ENCODE measurements at places on chromosomes 4 and X.

- no peak for DNase-seq
These were observed 84.8 kb downstream of the TMEM164 start for GRCh38 chrX:110087485-110088356.

DNA sequence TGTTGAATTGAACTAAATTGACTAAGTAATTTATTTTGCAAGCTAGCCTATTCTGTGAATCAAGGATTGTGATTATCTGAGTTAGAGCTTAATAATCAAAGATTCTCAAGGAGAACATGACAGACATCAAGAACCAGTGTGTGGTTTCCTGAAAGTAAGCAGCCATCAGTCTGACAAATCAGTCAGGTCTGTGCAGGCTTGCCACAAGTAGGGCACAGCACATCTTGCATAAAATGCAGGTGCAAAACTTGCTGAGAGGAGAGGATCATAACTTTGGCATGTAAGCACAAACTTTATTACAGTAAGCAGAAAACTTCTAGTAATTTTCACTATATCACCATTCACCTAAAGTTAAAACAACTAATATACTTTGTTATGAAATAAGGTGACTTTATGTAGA lies 22.5 kb downstream of the FAM241A start:
- DNase-seq = no peak

DNA sequence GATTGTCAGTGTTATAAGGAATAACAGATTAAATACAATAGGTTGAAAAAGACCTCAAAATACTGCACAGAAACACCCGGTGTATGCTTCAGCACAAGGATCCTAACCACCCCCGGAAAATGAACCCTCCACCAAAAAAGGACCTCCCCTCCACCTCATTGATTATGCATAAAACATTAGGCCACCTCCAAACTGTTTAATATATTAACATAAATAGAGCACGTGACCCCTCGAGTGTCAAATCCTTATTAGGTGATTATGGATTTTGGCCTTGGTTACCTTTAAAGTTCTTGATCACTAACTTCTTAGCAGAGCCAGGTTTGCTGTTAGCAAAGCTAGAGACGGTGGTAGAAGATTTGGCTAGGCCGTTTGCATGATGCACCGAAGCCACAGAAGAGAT lies 958 bp downstream of the CUL4B start:
- no peak for DNase-seq

DNA sequence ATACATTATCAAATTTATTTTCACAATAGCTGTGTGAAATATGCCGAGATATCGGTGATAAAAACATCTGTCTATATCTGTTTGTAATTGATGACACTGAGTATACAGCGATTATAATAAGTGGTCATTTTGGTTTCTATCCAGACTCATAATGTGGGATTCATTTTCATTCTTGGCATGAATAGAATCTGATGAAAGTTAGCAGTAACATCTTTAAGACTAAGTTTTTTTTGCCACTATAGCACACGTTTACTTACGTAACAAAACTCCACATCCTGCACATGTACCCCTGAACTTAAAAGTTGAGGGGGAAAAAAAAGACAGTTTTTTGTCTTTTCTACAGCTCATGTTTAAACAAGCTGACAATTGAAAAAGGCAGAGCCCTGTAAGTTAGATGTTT lies 86.4 kb downstream of the PPA2 start:
- no peak for DNase-seq

DNA sequence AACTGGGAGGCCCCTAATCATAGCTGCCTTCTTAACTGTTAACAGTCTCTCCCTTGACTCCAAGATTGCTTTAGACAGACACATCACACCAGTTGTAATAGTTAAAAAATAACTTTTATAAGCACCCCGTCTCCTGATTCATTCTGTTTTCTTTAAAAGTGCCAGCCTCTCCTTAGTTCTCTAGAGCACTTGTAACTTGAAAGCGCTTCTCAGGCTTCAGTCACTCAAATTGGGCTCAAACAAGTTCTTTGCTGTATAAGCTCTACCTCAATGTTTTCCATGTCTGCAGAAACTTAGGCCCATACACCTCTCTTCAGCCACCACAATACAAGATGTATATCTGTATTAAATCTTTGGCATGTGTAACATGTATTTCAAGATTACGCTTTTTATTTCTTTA lies 169.6 kb downstream of the GABRG1 start:
- DNase-seq = no peak

GRCh38 chr4:138596896-138597295 lies 354.7 kb upstream of the SLC7A11 start:
- no peak for DNase-seq

- no peak for DNase-seq
These were observed 2.1 kb downstream of the NSG1 start for GRCh38 chr4:4388836-4389575.

GRCh38 chr4:151100531-151100930 lies 1.1 kb downstream of the RPS3A start:
- DNase-seq = no peak

DNA sequence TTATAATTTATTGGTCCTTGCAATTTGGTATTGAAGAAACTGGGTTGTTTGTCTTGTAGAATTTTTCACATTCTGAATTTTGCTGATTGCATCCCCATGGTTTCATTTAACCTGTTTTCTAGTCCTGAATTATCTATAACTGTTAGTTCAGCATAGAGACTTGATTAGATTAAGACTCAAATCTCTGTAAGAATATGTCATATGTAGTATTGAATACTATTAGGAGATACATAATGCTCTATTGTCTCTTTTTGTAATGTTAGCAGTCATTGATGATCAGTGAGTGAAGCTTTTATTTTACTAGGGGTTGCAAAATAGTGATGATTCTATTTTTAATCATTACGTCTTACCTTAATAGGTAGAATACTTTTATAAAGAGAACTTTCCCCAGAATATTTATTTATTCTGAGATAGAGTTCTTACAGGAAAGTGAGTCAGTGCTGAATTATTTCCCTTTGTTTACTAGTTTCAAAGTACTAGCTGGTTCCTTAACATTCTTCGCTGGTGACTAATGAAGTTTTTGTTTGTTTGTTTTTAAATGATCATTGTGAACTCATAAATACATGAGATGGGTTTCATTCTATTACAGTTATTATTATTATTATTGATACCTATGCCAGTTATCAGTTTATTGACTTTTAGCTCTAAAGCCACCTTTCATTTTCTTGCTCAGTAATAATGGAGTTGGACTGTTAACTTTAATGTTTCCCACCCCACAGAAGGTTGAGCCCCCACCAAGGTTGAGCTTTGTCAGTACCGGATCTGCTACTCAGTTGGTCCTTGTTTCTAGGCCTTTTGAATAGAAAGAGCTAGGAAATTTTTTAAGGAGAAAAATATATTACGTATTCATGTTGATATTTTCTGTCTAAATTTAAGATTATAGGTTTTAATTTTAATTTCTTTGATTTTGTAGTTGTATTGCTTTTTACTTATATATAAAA lies 102.3 kb downstream of the LARP1B start:
- DNase-seq = no peak

DNA sequence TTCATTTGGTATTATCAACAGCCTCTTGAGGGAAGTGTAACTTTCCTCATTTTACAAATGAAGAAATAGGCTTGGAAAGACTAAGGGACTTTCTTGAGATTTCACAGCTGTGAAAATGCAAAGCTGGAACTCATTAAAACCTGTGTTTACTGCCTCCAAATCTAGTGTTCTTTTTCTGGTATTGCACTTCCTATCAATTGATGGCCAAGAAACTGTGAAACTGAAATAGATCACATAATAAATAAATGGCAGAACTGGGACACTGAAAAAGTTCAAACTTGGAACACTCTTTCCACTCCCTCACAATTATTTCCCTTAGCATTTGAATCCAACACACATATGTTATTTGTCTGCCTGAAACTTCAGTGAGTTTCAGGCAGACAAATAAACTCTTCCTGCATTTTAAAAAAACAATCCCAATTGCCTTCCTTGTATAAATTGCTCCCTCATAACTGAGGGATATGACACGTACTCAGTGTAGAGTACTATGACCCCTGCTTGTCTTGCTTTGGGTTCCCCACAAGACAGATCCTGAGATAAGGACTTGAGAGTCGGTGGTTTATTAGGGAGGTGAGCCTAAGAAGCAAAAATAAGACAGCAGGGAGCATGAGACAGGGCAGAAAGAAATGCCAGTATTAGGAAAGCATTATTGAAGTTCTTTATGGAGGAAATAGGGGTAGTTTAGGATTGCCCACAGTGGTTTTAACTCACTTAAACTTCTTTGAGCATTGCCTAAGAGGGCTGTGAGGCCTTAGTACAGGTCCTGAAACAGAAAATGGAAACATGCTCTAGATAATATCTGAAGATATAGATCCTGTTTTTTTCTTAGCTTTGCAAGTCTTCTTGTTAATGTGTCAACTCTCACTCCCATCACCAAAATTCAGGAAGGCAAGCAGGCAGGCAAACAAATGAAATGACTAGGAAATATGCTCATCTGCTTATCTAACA lies 33.9 kb downstream of the RTL3 start:
- DNase-seq = no peak

GRCh38 chr4:134777606-134778005 lies 576.0 kb upstream of the PABPC4L start:
- DNase-seq = no peak

DNA sequence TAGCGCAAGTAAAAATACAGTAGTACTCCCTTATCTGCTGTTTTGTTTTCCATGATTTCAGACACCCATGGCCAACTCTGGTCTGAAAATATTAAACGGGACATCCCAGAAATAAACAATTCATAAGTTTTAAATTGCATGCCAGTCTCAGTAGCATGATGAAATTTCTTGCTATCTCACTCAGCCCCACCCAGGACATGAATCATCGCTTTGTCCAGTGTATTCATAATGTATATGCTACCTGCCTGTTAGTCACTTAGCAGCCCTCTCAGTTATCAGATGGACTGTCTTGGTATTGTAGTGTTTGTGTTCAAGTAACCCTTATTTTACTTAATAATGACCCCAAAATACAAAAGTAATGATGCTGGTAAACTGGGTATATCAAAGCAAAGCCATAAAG lies 158.2 kb upstream of the DDIT4L start:
- no peak for DNase-seq

DNA sequence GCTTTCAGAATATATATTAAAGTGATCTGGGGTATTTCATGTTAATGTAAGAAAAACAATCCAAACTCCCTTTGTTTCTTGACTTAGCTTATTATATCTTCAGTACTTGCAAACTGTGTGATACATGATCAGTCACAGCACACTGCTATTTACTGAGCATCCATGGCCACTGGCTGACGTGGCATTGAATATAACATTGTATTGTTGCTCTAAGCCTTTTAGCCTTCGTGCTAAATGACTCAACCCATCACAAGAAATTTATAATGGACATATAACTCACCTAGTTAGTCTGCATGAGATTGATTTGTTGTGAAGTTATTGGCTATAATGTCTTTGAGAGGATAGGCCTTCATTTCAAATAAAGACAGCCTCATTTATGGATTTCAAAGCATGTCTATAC lies 642.6 kb downstream of the IL1RAPL1 start:
- no peak for DNase-seq

- DNase-seq = no peak
These were observed 28.0 kb upstream of the CD40LG start for GRCh38 chrX:136619899-136620505.

DNA sequence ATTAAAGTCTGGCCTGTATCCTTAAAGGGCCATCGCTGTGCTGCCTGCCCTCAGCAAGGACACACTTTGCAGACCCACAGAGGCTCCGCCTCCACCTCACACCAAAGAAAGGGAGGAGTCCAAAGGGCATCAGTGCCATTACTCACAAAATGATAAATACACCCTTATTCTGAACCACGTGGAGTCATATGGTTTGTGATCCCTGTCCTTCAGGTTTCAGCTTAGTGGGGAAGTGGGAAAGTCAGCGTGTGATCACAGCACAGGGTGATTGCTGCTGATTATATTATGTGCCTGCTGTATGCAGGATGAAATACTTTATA lies 35.9 kb upstream of the MSANTD1 start:
- no peak for DNase-seq

DNA sequence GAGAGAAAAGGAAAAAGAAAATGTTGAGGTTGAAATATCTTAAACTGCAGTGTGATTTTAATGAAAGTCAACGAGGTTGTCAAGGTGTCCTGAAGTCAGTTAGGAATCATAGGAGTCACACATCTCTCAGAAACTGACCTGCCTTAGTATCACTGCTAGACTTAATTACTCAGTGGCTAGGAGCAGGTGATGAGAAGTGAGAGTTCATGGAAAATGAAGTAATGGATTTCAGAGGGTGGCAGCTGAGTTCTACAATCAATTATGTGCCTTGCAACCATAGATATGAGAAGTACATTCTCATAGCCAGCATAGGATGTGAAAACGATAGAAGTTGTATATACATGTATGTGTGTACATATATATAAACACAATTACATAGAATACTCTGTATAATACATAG lies 1269.7 kb downstream of the FSTL5 start:
- DNase-seq = no peak
